ENCODE measurements at places on chromosomes 16 and 17.

DNA sequence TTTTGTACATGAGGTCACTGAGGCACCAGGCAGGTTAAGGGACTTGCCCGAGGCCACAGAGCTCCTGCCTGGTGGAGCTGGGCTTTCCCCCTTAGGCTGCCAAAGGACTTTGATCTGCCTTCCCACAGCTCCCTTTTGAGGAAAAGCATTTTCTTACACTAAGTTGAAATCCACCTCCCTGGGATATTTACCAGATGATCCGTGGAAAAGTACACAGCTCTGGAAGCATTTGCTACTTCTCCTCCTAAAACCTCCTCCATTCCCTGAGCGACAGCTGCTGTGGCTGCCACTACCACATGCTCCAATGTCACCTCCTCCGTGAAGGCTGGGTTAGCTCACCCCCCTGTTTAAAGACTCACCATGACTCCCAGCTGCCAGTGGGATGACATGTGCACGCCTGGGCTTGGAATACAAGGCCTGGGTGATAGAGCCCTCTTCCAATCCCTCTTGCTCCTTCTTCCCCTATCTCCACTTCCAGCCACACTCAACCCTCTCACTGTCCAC is 1.2 kb upstream of the MPRIP start:
- DNase-seq, result peak; percentile 37

DNA sequence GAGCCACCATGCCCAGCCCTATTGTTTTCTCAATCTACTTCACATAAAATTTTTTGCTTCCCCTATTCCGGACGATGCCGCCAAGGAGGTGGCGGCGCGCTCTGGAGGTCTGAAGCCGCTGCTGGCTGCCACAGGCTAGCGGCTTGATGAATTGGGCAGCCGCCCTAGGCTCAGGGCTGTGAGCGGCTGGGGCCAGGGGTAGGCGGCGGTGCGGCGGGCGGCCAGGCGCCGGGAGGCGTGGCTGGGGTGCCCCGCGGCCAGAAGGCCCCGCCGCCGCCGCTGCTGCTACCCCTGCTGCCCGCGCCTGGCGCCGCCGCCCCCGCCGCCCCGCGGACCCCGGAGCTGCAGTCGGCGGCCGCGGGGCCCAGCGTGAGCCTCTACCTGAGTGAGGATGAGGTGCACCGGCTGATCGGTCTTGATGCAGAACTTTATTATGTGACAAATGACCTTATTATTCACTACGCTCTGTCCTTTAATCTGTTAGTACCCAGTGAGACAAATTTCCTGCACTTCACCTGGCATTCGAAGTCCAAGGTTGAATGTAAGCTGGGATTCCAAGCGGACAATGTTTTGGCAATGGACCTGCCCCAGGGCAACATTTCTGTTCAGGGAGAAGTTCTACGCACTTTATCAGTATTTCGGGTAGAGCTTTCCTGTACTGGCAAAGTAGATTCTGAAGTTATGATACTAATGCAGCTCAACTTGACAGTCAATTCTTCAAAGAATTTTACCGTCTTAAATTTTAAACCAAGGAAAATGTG is 41.7 kb downstream of the ANKFY1 start:
- DNase-seq, result no peak

DNA sequence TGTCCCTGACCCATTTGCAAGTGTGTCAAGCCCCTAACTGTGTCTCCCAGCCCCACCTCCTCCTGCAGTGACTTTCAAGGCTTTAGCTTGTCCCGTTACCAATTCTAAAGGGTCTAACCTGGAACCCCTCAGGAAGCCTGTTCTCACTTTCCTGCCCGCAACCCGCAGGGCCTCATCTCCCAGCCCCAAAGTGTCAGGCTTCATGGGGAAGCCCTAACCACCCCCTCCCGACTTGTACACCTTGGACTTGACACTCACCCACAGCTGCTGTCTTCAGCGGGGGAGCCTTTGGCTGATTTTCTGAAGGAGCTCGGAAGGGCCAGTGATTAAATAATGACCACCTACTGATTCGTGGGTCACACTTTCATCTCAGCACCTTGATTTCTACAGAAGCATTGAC is 33.1 kb downstream of the NLRC5 start:
- DNase-seq, result no peak

GRCh38 chr17:30554839-30555751 is 77.9 kb downstream of the GOSR1 start:
- DNase-seq, result peak; percentile 21

DNA sequence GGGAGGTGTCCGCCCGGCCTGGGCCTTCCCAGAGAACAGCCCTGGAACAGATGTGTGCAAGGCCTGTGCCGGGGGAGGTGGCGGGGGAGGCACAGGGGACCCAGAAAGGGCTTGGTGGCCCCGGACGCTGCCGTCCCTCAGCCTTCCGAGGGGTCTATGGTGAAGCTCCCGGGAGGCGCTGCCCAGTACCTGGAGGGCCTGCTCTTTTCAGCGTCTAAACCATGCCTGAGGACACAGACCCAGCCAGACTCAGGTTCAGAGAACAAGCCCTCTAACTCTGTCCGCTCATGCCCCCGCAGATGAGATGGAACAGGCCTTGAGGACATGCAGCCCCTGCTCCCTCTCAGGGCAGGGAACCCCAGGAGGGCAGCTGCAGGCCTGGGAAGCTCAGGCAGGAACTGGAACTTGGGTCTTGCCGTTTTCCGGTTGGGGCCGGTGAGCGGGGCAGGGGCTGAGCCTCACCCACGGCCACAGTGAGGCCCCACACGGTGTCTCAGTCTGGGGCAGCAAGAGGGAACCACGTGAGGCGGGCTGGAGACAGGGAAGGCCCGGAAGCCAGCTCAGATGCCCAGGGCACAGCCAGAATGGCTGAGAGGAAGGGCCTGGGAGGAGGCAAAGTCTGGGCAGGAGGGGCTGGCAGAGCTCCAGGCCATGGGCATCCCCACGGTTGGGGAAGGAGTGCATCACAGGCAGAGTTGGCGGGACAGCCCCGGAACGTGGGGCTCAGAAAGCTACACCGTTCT is 12.5 kb downstream of the SLC16A3 start:
- peak; percentile 94 for DNase-seq

DNA sequence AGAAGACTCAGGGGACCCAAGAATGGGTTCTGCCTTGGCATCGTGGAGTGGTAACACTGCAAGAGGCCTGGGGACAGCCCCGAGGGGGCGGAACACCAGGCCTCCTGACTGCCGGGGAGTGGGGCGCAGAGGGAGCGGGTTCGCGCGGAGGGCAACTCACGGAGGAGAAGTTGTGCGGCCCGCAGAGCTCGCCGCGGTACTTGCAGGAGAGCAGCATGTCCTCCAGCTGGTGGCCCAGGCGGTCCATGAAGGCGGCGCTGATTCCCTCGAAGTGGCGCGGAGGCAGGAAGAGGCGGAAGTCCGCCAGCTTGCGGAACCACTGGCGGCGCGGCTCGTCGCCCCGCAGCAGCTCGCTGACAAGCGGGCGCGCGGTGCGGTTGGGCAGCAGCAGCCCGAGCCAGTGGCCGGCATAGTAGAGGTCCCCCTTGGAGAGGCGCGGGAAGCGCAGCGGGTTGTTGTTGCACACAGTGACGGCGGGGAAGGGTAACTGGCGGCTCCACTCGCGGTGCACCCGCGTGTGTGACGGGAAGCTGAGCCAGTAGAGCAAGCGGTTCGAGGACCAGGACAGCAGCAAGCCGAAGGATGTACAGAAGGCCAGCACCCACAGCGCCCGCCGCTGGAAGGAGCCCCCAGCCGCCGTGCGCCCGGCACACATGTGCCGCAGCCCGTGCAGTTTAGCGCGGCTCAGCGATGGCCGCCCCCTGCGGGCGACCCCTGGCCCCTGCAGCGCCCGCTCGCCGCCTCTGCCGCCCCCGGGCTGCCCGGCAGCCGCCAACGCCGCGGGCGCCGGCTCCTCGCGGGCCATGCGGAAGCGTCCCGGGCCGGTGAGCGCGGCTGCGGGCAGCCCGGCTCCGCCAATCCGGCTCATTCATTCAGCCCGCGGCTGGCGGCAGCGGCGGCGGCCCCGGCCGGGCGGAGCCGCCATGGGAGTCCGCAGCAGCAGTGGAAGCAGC is 1.6 kb downstream of the ASIC2 start:
- no peak for DNase-seq

GRCh38 chr17:73311428-73311780 is 397 bp downstream of the CDC42EP4 start:
- DNase-seq, result peak; percentile 49

DNA sequence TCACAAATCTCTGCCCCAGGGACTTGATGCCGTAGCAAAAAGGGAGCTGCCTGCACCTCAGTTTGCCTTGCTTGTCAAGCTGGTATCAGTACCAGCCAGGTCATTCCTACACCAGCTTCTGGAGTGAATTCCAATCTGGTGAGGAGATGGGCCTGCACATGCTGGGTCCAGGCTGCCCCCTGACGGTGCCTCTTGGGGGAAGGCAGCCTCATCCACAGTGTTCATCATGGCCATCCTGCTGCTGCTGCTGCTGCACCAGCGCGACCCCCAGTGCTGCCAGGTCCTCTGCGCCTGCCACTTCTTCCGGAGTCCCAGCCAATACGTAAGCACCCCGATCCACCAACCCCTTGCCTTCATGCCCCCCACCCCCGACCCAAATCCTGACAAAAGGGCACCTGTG is 8.3 kb downstream of the MRPL27 start:
- peak; percentile 72 for DNase-seq

DNA sequence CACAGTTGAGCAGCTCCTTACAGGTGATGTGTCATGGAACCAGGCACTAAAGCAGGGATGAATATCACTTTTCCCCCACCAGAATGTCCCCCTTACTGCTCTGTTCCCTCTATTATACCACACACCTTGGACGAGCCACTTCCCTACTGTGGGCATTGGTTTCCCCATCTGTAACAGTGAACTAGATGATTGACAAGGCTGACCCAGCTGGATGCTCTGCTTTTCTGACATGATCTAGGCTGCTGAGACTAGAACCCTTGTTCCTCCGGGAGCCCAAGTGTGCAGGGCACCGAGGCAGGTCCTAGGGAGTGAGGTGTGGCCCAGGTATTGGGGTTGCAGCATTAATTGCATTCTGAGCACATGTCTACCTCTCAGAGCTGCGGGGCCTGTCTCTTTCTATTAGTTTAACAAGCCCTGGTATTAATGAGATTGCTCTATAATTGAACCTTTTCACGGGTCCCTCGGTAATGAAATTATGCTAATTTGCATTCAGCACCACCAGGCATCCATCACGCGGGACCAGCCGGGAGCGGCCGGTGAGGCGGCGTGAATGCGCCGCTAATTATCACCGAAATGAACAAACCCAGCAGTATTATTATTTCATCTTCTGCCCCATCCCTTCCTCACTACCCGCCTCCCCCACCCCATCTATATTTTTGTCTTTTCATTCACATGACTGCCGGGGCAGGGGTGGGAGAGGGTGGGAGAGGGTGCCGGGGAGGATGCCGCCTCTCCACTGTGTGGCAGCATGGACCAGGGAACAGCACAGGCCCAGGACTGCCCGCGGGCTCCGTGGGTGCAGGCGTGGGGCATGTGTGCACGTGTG is 121.1 kb downstream of the CYLD start:
- no peak for DNase-seq

DNA sequence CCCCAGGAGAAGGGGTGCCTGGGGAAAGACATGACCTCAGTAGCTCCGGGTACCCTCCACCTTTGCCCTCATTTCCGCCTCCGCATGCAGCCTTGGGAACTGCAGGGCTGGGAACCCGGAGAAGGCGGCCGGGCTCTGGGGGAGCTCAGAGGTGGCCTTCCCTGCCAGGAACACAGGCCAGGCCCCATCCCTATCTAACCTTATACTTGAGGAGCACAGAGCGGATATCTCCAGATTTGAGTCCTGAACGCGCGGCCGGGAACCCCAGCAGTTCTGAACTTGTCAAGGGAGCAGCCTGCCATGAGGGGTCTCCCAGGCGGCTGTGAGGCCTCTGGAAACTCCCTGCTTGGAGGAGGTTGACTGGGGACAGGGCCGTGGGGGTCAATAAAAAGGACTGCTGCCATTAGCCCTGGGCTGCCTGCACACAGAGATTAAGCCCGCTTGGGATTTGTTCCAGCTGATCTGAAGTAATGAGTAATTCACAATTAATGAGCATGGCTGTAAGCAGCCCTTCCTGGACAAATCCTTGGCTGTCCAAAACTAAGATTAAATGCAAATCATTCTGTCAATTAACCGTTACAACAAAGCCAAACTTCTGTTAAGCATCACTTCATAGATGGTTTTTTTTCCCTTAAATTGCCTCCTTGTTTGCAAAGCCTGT is 26.3 kb upstream of the METRNL start:
- DNase-seq, result no peak

DNA sequence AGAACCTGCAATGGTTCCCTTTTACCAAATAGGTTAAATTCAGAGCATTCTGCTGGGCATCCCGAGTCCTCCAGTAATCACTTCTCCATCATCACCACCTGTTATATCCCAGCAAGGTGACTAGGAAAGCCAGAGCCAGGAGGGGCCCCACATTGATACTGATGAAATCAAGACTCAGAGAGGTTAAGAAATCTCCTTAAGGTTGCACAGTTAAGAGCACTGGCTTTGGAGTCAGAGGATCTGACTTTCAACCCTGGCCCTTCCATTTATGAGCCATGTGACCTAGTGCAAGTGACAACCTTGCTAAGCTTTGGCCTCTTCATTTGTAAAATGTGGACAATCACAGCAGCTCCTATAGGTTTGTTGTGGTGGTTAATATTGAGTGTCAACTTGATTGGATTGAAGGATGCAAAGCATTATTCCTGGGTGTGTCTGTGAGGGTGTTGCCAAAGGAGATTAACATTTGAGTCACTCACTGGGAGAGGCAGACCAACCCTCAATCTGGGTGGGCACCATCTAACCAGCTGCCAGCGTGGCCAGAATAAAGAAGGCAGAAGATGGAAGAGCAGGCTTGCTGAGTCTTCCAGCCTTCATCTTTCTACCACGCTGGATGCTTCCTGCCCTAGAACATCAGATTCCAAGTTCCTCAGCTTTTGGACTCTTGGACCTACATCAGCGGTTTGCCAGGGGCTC is 194.2 kb upstream of the ASIC2 start:
- no peak for DNase-seq

- DNase-seq, result no peak
Measured at GRCh38 chr17:48438516-48439061, 8.6 kb upstream of the SKAP1 start.

DNA sequence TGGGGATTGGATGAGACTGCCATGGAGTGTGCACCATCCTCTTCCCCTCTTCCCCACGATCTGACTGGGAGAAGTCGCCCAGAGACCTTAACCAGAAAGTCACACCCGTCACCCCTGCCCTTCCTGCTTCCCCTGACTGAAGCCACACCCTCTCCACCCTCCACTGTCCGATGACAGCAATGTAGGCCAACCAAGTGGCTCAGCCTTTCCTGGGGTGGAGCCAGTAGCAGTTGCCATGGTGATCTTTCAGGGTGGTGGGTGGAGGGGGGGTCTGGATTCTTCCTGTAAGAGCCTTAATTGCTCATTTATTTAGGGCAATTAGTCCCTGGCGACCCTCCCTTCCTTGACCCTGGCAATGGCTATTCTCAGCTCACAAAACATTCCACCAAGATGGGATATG is 37.5 kb upstream of the PHB1 start:
- DNase-seq, result no peak

- no peak for DNase-seq
Measured at GRCh38 chr16:9128346-9129342, 37.2 kb downstream of the HAPSTR1 start.
